Fibroblast of skin of left quadriceps (primary cell): ENCODE measurements at places on chromosomes 5 and 9.

DNA sequence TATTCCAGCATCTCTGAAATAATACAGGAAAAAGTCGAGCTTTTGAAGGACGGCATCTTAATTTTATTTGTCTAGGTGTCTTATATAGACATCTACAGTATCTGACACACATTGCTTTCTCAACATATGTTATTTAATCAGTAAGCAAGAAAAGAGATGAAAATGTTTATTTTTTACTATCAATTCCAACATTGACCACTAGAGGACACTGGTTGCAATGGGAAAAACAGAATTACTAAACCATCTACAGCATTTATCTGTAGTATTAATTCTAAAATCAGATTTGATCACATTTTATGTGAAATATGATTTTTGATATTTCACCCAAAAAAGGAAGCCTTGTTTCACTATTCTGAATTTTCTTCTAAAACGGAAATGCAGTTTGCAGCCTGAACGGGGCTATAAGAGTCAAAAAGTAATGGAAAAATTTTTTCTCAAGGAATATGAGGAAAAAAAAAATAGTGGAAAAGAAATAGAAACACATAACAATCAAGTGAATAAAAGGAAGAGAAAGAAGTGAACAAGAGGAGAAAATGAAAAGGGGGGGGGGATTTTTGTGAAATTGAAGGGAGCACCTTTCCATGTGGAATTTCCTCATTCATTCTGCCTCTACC lies 98.6 kb downstream of the OSTF1 start:
- DNase-seq, result no peak

DNA sequence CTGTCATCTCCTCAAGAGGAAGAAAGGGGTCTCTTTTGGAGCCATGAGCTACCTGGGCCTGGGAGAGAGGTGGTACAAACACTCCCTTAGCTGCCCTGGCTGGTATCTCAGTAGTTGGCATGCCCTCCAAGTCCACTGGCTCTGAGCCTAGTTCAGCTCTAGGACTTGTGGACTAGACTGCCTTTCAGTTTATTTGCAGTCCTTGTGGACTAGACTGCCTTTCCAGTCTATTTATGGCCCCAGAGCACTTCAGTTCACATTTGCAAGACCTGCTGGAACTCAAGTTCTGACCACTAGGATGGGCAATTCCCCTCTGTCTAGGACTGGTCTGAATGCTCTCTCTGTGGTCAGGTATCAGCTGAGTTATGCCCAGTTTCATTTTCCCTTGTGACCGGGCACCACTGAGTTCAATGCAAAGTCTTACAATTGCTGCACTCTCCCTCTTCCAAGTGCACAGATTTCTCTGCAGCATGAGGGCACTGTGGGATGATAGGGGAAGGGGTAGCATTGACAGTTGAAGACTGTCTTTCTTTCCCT lies 1019.0 kb downstream of the TAF11L14 start:
- no peak for DNase-seq

DNA sequence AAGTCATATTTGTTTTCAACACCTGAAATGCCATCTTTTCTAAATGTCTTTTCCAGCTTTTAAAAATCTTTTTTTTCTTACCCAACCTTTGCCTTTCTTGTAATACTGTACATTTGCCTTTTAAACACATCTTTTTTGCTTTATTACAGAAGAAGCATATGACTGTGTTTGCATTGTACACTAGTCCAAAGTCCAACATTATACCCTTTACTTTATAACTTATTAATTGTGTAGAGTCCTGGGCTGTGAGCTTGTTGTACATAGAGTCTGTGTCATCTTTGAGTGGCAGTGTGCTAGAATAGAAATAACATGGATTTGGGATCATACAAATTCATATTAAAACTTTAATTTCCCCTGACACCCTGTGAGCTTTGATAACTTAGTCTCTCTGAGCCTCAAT lies 23.7 kb downstream of the CWC27 start:
- DNase-seq, result no peak

DNA sequence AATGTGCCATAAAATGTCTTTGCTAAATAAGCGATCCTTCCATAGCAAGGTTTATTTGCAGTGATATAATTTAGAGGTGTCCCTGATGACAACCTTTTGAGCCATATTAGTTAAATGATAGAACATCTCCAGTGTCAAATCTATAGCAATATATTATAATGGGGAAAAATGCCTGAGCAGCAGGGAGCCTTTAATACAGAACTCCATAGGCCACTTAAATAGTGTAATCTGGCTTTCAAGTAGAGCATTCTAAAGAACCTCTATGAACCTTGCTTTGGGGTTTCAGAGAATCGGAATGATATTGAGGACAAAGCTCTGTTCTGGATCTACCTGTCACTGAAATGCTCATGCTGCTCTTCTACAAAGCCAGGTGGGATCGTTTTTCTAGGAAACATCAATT lies 96.7 kb upstream of the MEF2C start:
- no peak for DNase-seq

DNA sequence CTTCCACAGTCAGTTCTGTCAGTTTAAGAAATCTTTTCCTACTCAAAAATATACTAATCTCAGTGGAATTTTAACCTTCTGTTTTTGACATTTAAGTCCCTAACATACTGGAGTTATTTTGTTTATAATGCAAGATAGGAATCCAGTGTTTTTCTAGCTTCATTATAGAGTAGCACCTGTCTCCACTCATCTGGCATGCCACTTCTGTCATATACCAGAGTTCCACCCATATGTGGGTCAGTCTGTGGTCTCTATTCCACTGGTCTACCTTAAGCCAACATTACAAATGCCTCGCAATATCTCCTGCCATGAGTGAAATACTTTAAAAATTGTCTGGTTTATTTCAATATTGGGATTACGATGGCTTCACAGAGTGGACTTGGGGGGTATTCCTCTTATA lies 42.9 kb downstream of the RNF145 start:
- DNase-seq, result no peak

GRCh38 chr5:95069948-95070347 lies 214.9 kb downstream of the MCTP1 start:
- DNase-seq, result no peak

DNA sequence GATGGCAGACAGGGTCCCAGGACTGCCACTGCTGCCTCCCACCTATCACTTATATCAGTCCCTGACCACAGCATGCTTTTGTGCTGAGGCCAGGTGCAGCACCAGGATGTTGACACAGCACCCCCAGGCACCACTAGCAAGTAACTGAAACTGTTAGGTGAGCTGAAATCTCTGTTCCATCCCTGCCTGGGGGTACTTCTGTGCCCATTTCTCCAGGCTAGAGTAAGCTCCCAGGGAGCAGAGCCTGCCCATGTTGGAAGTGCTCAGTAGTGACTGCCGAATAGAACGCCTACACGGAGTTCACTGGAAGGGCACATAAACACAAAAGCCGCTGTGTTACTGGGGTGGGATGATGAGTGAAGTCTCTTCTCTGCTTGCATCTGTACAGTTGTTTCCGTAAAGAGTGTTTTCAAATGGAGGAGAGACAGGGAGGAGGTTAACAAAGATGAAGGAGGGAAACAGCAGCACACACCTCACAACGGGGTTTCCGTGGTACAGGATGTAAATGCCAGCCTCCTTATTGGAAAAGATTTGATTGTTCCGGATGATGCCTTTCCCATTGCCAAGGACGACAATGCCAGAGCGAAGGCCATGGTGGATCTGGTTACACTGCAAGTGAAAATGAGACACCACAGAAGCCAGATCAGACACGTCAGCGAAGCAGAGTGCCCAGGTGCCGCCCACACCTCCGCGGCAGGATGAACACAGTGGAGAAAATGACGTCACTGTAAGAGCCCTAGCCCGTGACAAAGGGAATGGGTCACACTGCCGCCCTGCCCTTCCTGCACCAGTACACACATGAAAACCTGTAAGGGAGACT lies 43.1 kb downstream of the POLR1E start:
- no peak for DNase-seq

DNA sequence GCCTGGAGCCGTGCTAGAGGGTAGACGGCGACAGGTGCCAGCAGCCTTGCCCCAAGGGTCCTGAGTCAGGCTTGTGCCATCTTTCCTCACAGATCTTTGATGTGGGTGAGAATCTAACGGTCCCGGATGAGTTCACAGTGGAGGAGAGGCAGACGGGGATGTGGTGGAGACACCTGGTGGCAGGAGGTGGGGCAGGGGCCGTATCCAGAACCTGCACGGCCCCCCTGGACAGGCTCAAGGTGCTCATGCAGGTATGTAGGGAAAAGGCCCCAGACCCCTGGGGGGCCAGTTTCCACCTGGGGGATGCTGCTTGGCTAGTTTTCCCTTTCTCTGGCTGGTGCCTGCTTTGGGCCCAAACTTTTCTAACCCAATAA lies 24.0 kb downstream of the PTGES2 start:
- DNase-seq, result no peak

GRCh38 chr5:177957241-177957640 lies 38.8 kb downstream of the PROP1 start:
- DNase-seq, result no peak

- no peak for DNase-seq
Measured at GRCh38 chr5:39494107-39494510, 69.3 kb upstream of the DAB2 start.

DNA sequence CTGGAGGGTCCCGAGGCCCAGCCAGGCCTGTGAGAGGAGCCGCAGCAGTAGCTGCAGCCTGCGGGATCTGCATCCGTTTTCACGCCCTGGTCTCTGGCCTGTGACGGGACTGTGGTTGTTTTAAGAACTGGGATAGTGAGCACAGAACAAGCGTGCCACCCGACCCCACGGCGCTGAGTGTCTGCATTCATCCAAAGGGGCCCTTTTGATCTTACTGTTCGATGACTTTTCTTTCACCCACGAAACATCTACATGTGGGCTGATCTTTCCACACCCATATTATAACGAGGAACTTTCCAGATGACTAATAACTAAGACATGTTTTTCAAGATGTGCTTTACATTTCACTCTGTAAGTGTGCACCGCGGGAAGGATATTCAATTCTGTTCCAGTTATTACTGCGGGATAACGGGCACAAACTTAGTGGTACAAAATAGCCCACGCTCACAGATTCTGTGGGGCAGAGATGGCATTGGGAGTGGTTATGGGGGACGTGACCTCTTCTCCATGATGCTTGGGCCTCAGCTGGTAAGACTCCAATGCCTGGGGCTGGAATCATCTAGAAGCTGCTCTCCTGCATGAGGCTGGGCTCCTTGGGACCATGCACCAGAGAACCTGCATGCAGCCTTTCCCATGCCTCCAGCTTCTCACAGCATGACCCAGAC lies 165.0 kb downstream of the SYK start:
- DNase-seq, result peak; percentile 74

GRCh38 chr9:90142580-90142979 lies 500.0 kb downstream of the DIRAS2 start:
- peak; percentile 14 for DNase-seq

DNA sequence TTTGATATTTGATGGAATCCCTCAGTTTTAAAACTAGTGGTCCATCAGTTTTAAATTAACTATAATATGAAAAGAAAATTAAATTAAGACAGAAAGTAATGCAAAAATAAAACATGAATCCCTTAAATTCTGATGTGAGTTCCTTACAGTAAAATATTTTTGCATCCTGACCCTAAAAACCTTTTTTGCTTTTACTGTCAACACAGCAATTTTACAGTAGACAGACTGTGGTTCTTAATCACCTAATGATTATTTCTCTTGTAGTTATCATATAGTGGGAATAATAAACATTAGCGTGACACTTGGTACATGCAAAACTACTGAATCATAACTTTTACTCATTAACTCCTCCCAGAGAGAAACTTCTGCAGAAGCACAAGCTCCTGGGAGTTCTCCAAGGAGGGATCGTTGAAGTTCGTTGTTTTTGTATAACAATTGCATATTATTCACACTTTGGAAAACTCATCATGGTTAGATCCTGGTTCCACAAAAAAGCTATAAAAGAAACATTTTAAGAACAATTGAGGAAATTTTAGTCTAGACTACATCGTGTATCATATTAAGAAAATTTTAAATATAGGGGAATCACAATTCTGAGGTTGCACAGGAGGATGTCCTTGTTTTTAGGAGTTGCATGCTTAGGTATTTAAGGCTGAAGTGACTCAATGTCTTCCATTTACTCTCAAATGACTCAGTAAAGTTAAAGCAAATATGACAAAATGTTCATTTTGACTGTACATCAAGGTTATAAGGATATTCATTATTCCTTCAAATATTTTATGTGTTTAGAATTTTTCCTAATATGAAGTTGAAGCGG lies 88.2 kb upstream of the NIPAL4 start:
- DNase-seq, result no peak

GRCh38 chr5:106172681-106173532 lies 1497.8 kb downstream of the EFNA5 start:
- no peak for DNase-seq

DNA sequence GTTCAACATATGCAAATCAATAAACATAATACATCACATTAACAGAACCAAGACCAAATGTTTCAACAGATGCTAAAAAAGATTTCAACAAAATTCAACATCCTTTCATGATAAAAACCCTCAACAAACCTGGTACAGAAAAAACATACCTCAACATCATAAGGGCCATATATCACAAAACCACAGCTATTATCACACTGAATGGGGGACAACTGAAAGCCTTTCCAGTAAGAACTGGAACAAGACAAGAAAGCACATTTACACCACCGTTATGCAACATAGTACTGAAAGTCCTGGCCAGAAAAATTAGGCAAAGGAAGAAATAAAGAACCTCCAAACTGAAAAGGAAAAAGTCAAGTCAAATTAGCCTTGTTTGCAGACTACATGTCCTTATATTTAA lies 93.6 kb downstream of the DTWD2 start:
- DNase-seq, result peak; percentile 19

GRCh38 chr5:1734271-1734907 lies 65.2 kb downstream of the MRPL36 start:
- DNase-seq, result no peak

DNA sequence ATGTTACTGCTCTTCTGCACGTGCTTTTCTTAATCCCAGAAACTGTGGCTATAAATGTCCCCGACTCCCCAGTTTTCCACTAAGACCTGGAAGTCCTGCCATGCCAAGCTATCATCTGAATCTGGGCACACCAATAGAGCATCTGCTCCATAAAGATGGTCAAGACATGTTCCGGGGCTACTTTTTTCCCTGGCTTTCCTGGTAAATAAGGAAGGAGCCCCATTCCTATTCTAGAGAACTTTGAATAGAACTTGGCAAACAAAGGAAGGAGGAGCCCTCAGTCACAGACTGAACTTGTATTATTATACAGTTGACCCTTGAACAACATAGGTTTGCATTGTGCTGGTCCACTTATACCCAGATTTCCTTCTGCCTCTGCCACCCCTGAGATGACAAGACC lies 182.9 kb downstream of the CCDC192 start:
- DNase-seq, result no peak

GRCh38 chr5:139110526-139111168 lies 87.5 kb downstream of the SIL1 start:
- no peak for DNase-seq

DNA sequence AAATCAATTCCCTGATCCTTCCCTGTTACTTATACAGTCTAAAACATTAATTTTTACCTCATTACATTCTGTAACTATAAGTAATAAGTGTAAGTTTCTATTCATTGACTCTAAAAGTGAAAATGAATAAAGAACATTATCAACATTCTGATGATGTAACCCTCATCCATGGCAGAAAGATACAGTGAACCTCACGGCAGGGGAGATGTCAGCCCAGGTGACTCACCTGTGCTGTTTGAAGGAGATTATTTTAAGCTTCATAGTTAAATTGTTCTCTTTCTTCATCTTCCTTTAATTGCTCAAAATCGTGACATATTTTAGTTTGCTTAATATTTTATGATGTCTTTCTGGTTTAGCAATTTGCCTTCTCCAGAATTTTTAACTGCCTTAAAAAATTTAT lies 268.1 kb downstream of the FSTL4 start:
- no peak for DNase-seq

GRCh38 chr5:169814522-169814921 lies 165.8 kb downstream of the INSYN2B start:
- no peak for DNase-seq
